ENCODE measurements at places on chromosomes 4 and X. TPM values are rescaled to one million over a fixed set of nuclear protein-coding genes. Genes with fewer than 3 reads are reported as not detected.

The RNF212 gene
- total RNA-seq: 1.0 TPM

The ABHD18 gene
- total RNA-seq: 26.8 TPM

The AWAT2 gene
- total RNA-seq: not detected

The ATP8A1 gene
- 18.7 TPM for total RNA-seq

The CT47B1 gene
- total RNA-seq: not detected

The FAM53A gene
- 0.91 TPM for total RNA-seq

The CBLL2 gene
- total RNA-seq: not detected

The TAF7L gene
- total RNA-seq: not detected

The PPEF1 gene
- not detected for total RNA-seq

The CD40LG gene
- total RNA-seq: 139 TPM

The ZAR1 gene
- not detected for total RNA-seq

DNA sequence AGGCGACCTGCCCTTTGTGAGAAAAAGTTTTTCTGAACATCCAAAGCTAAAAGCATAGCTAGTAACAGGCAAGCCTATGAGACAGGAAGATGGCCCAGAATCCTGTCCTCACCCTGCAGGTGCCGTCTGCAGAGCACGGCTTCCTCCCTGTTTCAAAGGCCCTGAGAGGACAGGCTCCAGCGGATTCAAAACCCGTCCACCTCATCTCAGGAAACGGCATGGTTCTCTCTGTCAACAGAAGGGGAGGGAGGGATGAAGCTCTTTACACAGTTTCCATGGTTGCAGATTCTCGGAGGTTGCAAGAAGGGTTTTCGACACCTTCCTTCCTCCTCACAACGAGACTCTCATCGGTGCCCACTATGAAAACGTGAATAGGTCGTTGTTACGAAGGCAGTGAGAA, 8.3 kb downstream of the PPP2R3B start:
- no peak for DNase-seq

DNA sequence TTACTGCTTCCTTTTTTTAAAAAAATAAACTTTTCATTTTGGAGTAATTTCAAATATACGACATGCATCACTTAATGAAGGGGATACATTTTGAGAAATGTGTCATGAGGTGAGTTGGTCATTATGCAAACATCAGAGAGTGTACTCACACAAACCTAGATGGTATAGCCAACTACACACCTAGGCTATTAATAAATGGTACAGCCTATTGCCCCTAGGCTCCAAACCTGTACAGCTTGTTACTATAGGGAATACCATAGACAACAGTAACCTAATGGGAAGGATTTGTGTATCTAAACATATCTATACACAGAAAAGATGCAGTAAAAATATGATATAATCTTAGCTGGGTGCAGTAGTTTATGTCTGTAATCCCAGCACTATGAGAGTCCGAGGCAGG, 29.1 kb downstream of the SETD7 start:
- DNase-seq: no peak

GRCh38 chrX:25597551-25597950, 540.6 kb upstream of the MAGEB18 start:
- no peak for DNase-seq

GRCh38 chr4:38691251-38692008, 27.4 kb downstream of the KLF3 start:
- no peak for DNase-seq

- DNase-seq: no peak
Observed at GRCh38 chrX:6095469-6095868, 133.2 kb downstream of the NLGN4X start.

GRCh38 chr4:10013722-10014121, 7.6 kb downstream of the SLC2A9 start:
- DNase-seq: peak; percentile 66

GRCh38 chrX:11531226-11531625, 134.5 kb downstream of the ARHGAP6 start:
- DNase-seq: no peak

GRCh38 chrX:153641627-153642026, 5.4 kb upstream of the DUSP9 start:
- DNase-seq: no peak

GRCh38 chr4:8921465-8921864, 49.8 kb upstream of the HMX1 start:
- DNase-seq: no peak

- DNase-seq: no peak
Observed at GRCh38 chr4:152217896-152218295, 318.0 kb downstream of the FBXW7 start.

- no peak for DNase-seq
Observed at GRCh38 chr4:102174719-102175189, 170.5 kb downstream of the SLC39A8 start.

- DNase-seq: no peak
Observed at GRCh38 chr4:11182586-11183355, 245.9 kb downstream of the HS3ST1 start.

GRCh38 chrX:95754411-95754810, 930.2 kb upstream of the DIAPH2 start:
- DNase-seq: no peak

- DNase-seq: no peak
Observed at GRCh38 chr4:143668930-143669552, 31.4 kb downstream of the FREM3 start.

DNA sequence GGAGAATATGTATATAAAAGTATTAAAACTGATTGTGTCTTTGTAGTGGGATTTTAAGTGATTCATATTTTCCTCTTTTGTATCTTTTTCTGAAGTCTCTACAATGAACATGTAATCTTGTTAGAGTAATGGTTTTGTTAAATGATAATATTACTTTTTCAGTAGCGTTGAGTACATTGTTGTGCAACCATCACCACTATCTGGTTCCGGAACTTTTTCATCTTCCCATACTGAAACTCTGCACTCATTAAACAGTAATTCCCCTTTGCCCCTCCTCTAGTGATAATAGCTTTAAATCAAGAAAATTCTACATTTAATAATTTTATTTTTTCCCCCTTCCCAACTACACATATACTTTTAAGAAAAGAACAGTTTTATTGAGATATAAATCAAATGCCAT, 23.3 kb downstream of the SHROOM3 start:
- no peak for DNase-seq

GRCh38 chrX:15576019-15576418, 24.7 kb downstream of the ACE2 start:
- no peak for DNase-seq

DNA sequence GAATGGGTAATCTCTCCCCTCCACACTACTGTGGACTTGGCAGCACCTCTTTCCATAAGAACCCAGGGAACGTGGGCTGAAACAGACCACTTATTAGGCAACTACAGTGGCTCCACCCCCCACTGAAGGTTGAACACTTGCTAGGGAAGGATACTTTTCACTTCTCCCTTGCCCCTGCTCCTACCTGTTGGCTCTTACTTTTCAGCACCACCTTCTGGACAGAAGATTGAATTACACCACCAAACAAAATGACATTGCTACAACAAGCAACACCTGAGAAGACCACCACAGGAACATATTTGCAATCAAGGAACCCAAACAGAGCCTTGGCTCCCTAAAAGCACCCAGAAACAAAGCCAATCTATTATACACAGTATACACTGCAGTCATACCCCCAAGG, 132.1 kb upstream of the CXCL13 start:
- no peak for DNase-seq

DNA sequence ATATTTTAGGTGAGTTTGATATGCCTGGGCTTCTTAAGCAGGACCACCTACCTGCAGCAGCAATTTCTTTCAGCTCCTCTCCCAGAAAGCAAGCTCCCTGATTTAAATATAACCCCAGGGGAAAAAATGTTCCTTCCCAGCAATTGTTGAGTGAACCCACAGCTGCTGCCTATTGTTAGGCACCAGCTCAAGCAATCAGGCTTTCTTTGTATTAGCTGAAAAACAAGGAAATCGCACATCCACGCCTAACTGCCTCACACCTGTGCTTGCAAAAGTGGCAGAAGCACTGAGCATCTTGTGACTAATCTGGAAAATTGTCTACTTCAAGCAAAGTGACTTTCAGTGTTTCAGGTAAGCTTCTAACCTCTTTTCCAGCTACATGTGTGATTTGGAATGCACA, 432.2 kb downstream of the SMARCA1 start:
- DNase-seq: no peak

DNA sequence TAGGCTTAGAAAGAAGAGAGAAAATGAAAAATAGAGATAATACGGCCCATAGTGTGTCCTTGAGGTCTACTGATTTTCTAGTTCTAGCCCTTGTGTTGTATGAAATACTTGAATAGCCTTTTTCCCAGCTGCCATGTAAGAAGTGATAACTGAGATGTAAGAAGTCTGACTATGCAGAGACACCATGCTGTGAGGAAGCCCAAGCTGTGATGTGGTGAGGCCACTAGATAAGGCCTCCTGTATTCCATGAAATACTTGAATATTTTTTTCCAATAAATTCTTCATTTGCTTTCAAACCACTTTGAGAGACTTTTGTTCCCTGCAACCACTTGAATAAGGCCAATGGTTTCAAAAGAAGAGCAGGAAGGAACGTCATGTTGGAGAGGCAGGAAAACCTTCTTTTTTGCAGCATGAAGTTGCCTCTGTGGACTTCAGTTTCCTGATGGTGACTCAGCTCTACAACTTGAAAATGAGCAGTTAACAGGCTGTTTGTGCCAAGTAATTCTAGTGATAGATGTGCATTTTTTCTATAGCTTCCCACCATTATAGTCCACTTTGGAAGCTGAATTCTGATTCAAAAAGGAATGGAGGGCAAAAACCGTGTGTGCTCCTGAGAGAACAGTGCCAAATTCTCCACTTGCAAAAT, 25.5 kb upstream of the FAM9C start:
- DNase-seq: no peak

DNA sequence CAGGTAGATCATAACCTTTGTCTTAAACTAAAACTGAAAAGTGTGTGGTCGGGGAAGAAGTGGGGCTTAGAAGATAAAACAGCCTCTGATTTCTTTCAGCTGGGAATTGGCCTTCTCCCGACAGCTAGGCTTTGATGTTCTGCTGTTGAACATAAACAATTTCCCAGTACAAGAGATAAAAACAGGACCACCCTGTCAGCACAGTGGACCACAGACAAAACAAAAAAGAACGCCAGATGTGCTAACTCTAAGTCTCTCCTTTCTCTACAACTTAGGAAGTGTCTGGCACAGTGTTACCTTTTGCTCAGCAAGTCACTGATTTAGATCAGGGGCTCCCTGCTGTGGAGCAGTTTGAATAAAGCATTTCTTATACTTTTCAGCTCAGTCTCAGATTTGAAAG, 87.5 kb upstream of the UXT start:
- DNase-seq: no peak

GRCh38 chrX:136674270-136674985, 26.5 kb downstream of the CD40LG start:
- no peak for DNase-seq

- peak; percentile 82 for DNase-seq
Observed at GRCh38 chr4:38310446-38311043, 350.3 kb downstream of the PTTG2 start.

DNA sequence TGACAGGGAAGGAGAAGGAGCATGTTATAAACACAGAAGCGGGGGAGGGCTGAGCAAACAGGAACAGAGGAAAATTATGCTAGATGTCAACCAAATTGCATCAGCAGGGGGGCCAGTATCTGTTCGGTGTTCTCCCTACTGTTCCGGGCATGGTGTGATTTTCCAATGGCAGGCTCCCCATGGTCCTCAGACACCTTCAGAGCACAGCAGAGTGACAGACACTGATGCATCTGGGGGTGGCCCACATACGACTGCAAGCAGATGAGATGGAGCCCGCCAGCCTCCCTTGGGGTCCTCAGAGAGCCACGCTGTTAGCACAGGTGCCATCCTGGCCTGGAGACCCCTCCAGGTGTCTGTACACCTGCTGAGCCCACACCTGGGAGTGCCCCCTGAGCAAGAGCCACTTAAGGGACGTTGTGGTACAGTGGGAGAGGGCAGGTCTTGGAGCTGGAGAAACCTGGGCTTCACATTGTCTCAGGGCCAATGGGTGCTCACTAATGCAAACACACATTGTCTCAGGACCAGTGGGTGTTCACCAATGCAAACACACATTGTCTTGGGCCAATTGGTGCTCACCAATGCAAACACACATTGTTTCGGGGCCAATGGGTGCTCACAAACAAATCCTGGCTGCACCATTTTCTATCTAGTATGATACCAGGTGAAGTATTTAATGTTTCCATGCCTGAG, 95.4 kb downstream of the SLC2A9 start:
- no peak for DNase-seq

DNA sequence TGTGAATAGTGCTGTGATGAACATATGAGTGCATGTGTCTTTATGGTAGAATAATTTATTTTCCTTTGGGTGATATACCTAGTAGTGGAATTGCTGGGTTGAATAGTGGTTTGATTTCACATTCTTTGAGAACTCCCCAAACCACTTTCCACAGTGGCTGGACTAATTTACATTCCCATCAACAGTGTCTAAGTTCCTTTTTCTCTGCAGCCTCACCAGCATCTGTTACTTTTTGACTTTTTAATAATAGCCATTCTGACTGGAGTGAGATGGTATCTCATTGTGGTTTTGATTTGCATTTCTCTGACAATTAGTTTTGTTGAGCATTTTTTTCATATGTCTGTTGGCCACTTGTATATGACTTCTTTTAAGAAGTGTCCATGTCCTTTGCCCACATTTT, 29.1 kb downstream of the JADE3 start:
- DNase-seq: no peak

DNA sequence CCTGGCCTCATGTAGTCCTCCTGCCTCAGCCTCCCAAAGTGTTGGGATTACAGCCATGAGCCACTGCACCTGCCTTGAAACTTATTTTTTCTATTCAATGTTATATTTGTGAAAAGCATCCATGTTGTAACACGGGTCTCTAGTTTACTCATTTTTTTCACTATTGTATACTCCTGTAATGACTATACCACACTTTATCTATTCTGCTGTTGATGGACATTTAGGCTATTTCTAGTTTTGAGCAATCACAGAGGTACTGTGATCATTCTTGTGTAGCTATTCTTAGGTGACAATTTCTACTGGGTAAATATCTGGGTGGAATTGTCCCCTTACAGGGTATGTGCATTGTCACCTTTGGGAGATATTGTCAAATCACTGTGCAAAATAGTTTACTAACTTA, 3.6 kb downstream of the DRP2 start:
- no peak for DNase-seq

Data from activated CD4-positive, alpha-beta memory T cell treated with anti-CD3 and anti-CD28 coated beads, Interleukin-2, amount 10 ng/mL, durations not matched to agents 7 days and 5 days (primary cell).